Upper lobe of left lung (tissue), 6 donors: ENCODE measurements at places on chromosomes 1 and 21. TPM values are rescaled to one million over a fixed set of nuclear protein-coding genes. Genes with fewer than 3 reads are reported as not detected.

Gene PBXIP1
- 96.8 TPM for total RNA-seq

Gene DHDDS
- 38.8 TPM for total RNA-seq

Gene KRTAP13-2
- total RNA-seq = not detected

Gene FOXD2
- 0.22 TPM for total RNA-seq

Gene CHML
- 9.4 TPM for total RNA-seq

Gene OR2T6
- not detected for total RNA-seq

Gene CELA3A
- total RNA-seq = not detected

Gene CYP4A22
- total RNA-seq = 1.6 TPM

Gene C1QTNF12
- total RNA-seq = 1.9 TPM

Gene RBM11
- 1.2 TPM for total RNA-seq

Gene SLC45A1
- total RNA-seq = not detected

Gene NPPB
- not detected for total RNA-seq

Gene OVAAL
- not detected for total RNA-seq

Gene FCMR
- 8.2 TPM for total RNA-seq

Gene AGRN
- 316 TPM for total RNA-seq

Gene KLHDC8A
- not detected for total RNA-seq

Gene FMOD
- total RNA-seq = 12.5 TPM

Gene A3GALT2
- total RNA-seq = 0.91 TPM

Gene TFF2
- total RNA-seq = not detected

Gene IGSF8
- 32.4 TPM for total RNA-seq

Gene HHIPL2
- not detected for total RNA-seq

Gene FAM229A
- total RNA-seq = 4.3 TPM

Gene LCE3E
- not detected for total RNA-seq

Gene DNAH14
- 2.1 TPM for total RNA-seq

Gene FCN3
- 145 TPM for total RNA-seq

Gene KCNE1
- total RNA-seq = 11.9 TPM

Gene SRSF11
- total RNA-seq = 97.6 TPM

Gene CFHR1
- total RNA-seq = not detected

Gene FAM163A
- not detected for total RNA-seq

Gene RIMKLA
- 10.4 TPM for total RNA-seq
